ENCODE measurements at places on chromosomes 11 and 22. TPM values are rescaled to one million over a fixed set of nuclear protein-coding genes. Genes with fewer than 3 reads are reported as not detected.

GGT5 gene
- total RNA-seq: 15.3 TPM

GRAMD1B gene
- total RNA-seq: 4.3 TPM

DNA sequence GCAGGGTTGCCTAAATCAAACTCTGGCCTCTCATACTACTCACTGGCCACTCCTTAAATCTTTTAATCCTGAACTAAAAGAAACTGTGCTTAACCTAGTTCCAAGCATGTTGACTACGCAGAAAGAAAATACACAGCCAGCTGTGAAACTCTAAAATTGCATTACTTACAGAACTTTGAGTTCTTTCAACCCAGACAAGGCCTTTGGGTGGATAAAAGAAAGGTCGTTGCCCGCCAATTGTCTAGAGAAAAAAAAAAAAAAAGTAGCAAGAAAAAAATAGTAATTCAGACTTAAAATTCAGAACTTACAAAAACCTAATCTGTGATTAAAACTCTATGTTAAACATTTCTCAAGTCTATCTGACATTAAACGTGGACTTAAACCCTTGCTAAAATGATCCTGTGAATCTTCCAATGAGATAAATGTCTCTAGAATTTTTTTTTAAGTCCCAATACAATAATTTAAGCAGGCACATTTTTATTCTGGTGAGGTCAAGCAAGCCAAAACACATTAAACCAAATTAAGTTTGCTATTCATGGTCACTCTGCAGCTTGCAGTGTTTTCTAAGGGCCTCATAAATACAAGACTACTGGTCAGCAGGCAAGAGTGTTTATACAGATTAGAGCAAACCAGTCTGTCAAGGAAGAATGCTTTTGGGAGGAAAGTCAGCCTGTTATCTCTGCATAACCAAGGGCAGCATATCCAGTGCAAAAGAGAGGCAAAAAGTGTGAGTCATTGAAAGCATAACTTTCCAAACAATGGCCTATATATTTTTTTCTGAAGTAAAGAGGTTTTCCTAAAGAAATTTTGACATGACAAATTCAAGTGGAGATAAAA lies 29.5 kb upstream of the CCDC34 start:
- H3K27me3 ChIP-seq: no peaks in the 10 kb centered on the region
- H3K4me1 ChIP-seq: peaks cover 56% of the 10 kb centered on the region
- no peak overlapping the region for H3K4me3 ChIP-seq
- H3K36me3 ChIP-seq: no peaks in the 10 kb centered on the region
- no peak for DNase-seq
- H3K27ac ChIP-seq: no peak overlapping the region

GLYATL2 gene
- not detected for total RNA-seq

SUSD2 gene
- total RNA-seq: 4.6 TPM

Measured in sigmoid colon (tissue), 7 donors.